ENCODE measurements at places on chromosomes 13 and 19. TPM values are rescaled to one million over a fixed set of nuclear protein-coding genes. Genes with fewer than 3 reads are reported as not detected.
A peak's percentile ranks its signal among the peaks of the same experiment; 100 is the strongest.

The DMKN gene
- total RNA-seq = 5.6 TPM

DNA sequence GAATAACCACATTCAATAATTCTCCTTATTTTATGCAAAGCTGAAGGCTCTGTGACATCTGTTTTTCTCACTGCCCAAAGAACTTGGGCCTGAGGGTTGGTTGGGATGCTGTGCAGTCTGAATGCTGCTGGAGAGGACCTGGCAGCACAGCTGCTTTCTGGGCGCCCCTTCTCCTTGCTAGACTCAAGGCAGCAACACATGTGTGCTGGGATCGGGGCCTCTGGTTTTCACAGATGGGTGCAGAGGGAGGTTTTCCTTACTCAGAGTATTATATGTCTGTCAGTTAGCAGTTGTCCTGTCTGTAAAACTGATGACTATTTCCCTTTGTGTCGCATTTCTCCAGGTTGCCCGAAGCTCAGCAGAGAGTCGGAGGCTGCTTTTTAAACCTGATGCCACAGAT lies 53.2 kb upstream of the TEX29 start:
- no peak for ATAC-seq

GRCh38 chr13:77919246-77919920 lies 752 bp upstream of the EDNRB start:
- peak; percentile 81 for ATAC-seq

- no peak for ATAC-seq
These were observed 233.0 kb downstream of the COL4A1 start for GRCh38 chr13:110073982-110074381.

DNA sequence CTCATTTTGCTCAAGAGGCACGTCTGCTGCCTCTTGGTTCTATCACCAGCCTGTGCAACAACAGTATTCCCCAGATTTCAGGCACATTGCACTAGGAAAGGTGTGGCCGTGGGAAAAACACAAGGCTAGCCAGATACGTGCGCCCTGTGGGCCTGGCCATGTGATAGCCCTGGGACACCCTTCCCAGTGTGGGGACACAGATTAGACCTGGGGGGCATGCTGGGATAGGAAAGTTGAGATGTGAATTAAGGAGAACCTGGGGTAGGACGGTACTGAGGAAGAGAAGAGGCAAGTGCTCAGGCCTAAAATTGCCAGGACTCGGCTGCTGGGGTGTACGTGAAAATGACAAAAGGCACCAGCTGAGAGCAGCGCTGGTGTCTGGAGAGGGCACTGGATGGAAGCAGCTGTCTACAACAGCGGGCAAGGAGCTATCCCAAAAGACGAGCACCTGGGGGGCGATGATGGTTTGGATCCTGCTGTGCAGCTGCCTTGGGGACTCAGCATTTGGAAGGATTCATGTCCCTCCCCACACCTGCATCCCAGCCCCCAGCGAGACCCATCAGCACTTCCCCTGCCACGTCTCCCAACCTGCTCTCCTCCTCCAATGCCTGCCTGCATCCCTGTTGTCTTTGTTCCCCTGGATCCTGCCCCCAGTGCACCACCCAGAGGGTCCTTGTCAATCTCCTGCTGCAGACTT lies 54.3 kb downstream of the GGACT start:
- ATAC-seq = no peak

DNA sequence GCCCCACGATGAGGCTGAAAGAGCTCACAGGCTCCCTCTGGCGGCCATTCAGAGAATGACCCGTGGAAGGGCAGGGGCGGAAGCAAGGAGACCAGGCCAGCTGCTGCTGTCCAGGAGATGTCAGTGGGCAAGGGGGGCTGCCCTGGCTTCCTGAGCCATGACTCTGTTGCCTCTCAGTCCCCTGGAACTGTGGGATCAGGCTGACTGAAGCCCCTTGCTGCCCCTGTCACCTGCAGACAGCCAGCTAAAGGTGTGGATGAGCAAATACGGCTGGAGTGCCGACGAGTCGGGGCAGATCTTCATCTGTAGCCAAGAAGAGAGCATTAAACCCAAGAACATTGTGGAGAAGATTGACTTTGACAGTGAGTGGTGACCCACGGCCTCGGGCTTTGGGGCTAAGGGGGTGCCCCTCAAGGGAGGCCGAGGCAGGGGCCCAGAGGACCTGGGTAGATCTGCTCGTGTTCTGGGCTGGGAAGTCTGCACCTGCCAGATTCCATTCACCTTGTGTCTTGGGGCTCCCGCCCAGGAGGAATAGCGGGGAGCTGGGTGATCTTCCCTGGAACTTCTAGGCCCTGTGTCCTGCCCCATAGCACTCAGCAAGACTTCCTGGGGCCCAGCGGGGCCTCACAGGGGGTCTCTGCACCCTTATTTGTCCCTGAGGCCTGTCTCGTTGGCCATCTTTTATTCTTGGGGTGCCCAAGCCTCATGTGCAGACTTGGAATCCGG lies 12.5 kb upstream of the ACTN4 start:
- peak; percentile 47 for ATAC-seq

GRCh38 chr13:93751117-93751516 lies 524.5 kb downstream of the GPC6 start:
- no peak for ATAC-seq

The FGF22 gene
- 4.7 TPM for total RNA-seq

- ATAC-seq = no peak
These were observed 772 bp downstream of the GPC6 start for GRCh38 chr13:93227280-93227877.

DNA sequence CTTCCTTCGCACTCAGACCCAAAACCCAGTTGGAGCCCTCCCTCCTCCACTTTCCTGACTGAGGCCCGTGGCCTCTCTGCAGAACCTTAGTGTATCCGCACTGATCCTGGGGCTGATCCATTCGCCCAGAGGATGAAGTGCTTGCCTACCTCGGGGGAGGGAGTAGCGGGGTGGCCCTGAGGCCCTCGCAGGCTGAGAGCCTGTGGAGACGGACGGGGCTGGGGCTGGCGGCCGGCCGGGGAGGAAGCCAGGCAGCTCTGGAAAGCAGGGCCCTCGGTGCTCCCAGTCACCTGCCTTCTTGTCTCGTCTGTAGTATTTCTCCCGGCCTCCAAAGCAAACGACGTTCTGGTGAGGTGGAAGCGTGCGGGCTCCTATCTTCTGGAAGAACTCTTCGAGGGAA lies 1.3 kb downstream of the PROZ start:
- no peak for ATAC-seq

- ATAC-seq = peak; percentile 25
These were observed 654 bp downstream of the ZNF579 start for GRCh38 chr19:55579766-55580621.

- ATAC-seq = peak; percentile 51
These were observed 1.8 kb downstream of the ZNF114 start for GRCh38 chr19:48271531-48272151.

DNA sequence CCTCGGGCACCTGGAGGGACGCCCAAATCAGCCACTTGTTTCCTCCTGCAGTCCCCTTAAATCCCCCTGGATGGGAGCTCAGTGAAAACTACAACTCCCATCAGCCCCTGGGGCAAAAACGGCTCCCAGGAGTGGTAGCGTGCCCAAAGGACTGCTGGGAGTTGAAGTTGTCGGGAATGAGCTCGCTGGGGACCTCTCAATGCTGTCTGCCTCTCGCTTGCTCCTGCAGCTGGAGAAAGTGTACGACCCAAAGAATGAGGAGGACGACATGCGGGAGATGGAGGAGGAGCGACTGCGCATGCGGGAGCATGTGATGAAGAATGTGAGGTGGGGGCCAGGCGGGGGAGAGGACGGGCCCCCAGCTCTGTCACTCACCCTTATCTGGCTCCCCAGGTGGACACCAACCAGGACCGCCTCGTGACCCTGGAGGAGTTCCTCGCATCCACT lies 14.7 kb upstream of the DHDH start:
- peak; percentile 12 for ATAC-seq

The KL gene
- 1.7 TPM for total RNA-seq

DNA sequence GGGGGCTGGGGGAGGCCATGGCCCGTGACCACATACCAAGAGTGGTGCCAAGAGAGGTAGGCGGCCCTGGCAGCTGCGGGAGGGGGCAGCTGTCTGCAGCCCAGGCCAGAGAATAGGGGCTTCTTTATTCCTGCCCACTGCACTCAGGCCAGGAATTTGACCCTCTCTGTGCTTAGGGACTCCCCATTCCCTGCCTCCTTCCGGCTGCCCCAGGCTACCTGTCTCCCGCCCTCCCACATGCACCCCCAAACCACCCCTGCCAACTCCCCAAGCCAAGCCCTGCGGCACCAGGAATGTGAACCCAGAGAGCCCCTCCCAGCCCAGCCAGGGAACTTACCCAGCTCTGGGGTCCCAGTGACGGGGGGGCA lies 687 bp downstream of the PLEKHA4 start:
- ATAC-seq = no peak

DNA sequence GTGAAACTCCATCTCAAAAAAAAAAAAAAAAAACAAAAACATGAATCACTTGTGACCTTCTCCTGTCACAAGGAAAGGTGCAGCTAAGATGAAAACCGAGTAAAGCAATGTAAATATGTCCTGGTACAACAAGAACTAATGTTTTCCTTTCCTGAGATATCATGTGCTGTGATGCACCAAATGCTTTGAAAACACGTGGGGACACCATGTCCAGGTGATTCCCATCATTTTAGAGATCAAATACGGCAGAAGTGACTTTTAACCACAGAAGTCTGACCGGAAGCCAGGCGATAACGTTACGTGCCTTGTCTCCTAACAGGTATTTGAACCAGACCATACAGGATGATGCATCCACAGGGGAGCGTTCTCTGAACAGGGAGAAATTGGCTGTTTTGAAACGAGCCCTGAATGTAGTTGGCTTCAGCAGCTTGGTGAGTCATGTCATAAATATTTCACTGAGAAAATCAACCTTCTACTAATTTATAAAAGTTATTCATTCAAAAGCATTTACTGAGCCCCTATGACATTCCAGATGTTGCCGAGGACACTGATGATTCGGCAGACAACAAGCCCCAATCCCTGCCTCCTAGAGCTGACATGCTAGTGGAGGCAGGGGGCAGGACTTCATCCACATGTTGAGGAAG lies 328.1 kb downstream of the MYO16 start:
- peak; percentile 76 for ATAC-seq

DNA sequence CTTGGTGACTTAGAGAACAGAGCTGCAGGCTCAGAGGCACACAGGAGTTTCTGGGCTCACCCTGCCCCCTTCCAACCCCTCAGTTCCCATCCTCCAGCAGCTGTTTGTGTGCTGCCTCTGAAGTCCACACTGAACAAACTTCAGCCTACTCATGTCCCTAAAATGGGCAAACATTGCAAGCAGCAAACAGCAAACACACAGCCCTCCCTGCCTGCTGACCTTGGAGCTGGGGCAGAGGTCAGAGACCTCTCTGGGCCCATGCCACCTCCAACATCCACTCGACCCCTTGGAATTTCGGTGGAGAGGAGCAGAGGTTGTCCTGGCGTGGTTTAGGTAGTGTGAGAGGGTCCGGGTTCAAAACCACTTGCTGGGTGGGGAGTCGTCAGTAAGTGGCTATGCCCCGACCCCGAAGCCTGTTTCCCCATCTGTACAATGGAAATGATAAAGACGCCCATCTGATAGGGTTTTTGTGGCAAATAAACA lies 9.9 kb downstream of the APOC1 start:
- ATAC-seq = no peak

DNA sequence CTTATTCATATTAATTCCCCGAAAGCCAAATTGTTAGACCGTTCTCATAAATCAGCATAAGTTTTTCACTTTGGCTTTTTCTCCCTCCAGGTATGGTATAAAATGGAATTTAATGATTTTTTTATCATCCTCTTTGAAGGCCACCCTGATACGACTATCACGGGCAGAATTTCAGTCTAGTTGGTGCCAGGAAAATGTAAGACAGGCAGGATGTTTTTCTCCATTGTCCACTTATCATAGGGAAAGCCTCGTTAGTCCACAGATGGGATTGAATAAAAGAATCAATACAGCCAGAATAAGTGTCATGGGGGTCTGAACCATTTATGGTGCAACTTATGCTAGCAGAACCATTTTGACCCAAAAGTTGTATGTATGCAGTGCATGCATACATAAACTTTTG lies 566.0 kb upstream of the ARGLU1 start:
- ATAC-seq = no peak

DNA sequence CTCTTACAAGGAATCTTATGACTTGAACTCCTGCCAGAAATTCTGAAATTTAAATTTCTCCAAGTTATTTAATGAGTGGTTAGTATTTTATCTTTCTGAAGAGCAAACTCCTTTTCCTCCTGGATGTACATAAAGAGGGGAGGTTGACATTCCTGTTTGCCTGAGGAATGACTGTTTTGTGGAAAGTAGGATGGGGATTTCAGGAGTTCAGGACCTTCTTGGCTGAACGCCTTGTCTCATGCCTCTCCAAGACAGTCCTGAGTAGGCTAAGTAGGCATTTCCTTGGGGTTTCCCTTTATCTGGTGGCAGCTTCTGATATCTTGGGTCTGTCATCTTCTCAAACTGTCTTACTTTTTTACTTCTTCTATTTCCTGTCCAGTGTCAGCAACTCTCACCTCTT lies 356.6 kb downstream of the TDRD3 start:
- no peak for ATAC-seq

GRCh38 chr13:50485979-50486935 lies 357.2 kb downstream of the DLEU7 start:
- no peak for ATAC-seq

DNA sequence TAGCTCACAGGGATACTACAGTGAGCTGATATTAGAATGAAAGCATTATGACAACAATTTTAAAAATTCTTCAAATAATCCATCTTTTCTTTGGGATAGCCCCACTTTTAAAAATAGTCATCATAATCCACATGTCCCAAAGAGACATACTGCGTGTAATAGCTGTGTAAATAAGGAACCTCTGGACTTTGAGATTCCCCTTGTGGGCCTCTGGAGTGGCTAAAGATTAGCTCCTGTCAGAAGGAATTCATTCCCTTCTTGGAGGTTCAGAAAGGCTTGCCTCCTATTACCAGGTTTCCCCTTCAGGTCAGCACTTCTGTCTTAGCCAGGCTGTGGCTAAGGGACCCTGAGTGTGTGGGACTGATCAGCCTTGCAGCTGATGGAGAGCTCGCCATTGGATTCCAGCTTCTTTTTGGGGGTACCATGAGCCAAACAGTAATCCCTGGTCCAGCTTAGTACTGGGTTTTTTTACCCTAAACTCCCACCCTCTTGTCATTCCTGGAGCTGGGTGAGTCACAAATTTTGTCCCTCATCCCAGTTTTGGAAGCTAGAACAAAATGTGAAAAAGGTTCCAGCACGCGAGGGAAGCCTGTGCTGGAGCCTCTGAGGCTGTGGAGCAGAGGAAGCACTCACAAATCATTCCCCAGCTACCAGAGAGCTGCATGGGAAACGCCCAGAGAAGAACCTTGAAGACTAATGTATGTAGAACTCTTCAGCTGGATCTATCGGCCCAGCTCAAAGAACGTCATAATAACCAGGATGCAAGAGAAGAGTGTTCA lies 96.7 kb downstream of the RNASEH2B start:
- ATAC-seq = peak; percentile 61

The CCDC122 gene
- 3.9 TPM for total RNA-seq

- no peak for ATAC-seq
These were observed 25.1 kb downstream of the C19orf47 start for GRCh38 chr19:40322951-40323615.

- ATAC-seq = no peak
These were observed 9.8 kb downstream of the JOSD2 start for GRCh38 chr19:50501186-50501567.

- no peak for ATAC-seq
These were observed 2.7 kb downstream of the JUND start for GRCh38 chr19:18278521-18279265.
